Putamen (tissue), 1 donor: ENCODE measurements at places on chromosomes 1 and 21.
A peak's percentile ranks its signal among the peaks of the same experiment; 100 is the strongest.

GRCh38 chr1:116851846-116852245 is 57.9 kb upstream of the PTGFRN start:
- DNase-seq = no peak

GRCh38 chr1:163877016-163877415 is 555.3 kb downstream of the NUF2 start:
- no peak for DNase-seq

- DNase-seq = no peak
These were observed 12.0 kb downstream of the PROK1 start for GRCh38 chr1:110462964-110463363.

DNA sequence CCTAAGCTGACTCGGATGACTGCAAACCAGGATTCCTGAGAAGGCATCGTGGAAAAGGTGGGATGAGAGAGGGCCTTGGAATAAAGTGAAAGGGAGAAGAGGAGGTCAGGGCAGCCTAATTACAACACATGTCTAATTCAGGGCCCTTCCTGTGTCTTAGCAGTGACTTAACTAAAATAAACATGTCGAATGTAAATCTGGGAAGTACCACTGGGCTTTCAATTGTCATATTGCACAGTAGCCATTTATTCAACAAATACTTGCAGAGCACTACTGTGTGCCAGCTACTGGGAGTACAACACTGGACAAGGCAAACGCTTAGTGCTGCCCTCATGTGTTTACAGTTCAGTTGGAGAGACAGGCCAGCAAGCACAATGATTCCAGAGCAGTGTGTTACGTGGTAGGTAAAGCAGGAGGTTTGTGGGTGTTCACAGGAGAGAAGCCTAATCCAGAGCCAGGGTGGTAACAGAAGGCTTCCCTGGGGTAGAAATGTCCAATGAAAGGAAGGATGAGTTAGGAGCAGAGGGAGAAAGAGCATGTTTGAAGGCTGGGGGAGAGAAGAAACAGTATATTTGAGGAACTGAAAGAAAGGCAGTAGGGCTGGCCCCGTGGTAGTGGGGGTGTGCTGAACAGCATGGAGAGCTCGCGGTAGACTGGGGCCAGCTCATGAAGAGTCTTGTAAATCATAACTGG is 38.0 kb upstream of the RASAL2 start:
- no peak for DNase-seq

DNA sequence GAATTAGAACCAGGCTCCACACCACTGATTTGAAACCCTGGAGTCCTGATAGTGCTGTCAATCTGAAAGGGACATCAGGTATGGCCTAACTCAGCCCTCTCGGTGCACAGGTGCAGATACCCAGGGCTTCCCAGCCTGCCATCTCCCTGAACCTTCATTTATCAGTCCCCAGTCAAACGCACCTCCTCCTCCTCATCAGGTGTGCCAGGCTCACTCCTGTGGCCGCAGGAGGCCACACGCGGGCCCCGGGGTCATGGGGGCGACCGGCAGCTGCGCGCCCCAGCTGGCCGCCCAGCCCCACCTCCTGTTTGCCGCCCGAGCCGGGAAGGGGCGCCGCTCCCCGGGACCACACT is 572 bp downstream of the FUCA1 start:
- no peak for DNase-seq

- DNase-seq = no peak
These were observed 12.3 kb upstream of the CTRC start for GRCh38 chr1:15425958-15426357.

GRCh38 chr1:169576935-169577331 is 9.3 kb downstream of the F5 start:
- DNase-seq = no peak

GRCh38 chr1:27863538-27863915 is 8.8 kb upstream of the THEMIS2 start:
- no peak for DNase-seq

- no peak for DNase-seq
These were observed 88.6 kb upstream of the HNRNPU start for GRCh38 chr1:244952940-244953339.

- DNase-seq = peak; percentile 16
These were observed 677 bp downstream of the PRKAA2 start for GRCh38 chr1:56645677-56646305.

DNA sequence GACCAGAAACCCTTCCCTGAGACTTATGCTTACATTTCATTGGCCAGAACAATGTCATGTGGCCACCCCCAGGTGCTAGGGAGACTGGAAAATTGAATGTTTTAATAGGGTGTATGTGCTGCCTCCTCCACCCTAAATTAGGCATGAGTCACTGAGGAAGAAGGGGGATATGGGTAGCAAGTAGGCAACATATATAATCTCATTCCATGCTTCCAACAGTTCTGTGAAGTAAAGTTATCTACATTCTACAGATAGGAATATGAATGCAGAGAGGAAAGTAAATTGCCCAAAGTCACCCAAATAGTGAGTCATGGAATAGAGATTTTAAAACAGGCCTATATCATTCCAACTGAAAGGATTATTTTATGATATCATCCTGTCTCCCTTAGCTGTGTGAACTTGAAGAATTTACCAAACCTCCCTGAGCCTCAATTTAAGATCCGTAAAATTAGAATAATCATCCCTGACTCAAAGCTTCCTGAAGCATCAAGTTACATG is 168.6 kb upstream of the FGGY start:
- DNase-seq = no peak

GRCh38 chr1:27628712-27629111 is 6.3 kb downstream of the FGR start:
- no peak for DNase-seq

- peak; percentile 52 for DNase-seq
These were observed 54.1 kb upstream of the SAMD11 start for GRCh38 chr1:869499-870244.

GRCh38 chr1:153869486-153869885 is 53.3 kb downstream of the GATAD2B start:
- DNase-seq = no peak

DNA sequence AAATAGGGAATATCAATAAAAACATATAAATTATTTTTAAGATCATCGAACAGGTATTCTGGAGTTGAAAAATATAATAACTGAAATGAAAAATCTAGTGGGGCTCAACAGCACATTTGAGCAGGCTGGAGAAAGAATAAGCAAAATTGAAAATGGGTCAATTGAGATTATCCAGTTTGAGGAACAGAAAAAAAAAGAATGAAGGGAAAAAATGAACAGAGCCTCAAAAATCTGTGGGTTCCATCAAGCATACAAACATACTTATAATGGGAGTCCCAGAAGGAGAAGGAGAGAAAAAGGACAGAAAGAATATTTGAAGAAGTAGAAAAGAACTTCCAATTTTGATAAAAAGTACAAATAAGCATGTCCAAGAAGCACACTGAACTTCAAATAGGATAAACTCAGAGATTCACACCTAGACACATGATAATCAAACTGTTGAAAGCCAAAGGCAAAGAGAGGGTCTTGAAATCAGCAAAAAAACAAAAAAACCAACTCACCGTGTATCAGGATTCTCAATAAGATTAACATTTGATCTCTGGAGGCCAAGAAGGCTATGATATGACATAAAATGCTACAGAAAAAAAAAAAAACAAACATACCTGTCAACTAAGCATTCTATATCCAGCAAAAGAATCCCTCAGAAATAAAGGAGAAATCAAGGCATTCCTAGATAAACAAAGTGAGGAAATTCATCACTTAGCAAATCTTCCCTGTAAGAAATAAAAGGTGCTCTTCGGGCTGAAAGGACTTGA is 5.4 kb upstream of the COQ8A start:
- DNase-seq = no peak

- DNase-seq = no peak
These were observed 66.4 kb downstream of the DAB1 start for GRCh38 chr1:57357462-57357861.

- no peak for DNase-seq
These were observed 46.0 kb upstream of the CNTN2 start for GRCh38 chr1:204996981-204997380.

- DNase-seq = no peak
These were observed 92.8 kb upstream of the CACNA1E start for GRCh38 chr1:181390410-181391077.

DNA sequence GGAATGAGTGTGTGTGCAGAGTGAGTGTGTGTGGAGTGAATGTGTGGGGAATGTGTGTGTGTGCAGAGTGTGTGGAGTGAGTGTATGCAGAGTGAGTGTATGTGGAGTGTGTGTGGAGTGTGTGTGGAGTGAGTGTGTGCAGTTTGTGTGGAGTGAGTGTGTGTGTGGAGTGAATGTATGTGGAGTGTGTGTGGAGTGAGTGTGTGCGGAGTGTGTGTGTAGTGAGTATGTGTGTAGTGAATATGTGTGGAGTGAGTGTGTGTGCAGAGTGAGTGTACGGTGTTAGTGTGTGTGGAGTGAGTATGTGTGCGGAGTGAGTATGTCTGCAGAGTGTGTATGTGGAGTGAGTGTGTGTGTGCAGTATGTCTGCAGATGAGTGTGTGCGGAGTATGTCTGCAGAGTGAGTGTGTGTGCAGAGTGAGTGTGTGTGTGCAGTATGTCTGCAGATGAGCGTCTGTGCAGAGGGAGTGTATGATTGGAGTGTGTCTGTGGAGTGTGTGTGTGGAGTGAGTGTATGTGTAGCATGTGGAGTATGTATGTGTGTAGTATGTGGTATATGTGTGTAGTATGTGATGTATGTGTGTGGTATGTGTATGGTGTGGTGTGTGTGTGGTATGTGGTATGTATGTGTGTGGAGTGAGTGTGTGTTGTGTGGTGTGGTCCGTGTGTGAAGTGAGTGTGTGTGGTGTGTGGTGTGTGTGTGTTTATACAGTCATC is 59.7 kb upstream of the CLDN14 start:
- DNase-seq = no peak

- DNase-seq = no peak
These were observed 2.8 kb upstream of the RAP1GAP start for GRCh38 chr1:21671915-21672314.

GRCh38 chr1:43533584-43533983 is 2.9 kb downstream of the PTPRF start:
- no peak for DNase-seq

- DNase-seq = no peak
These were observed 110.4 kb downstream of the TNFSF18 start for GRCh38 chr1:172940174-172940855.

GRCh38 chr1:53585129-53585528 is 125.9 kb downstream of the DMRTB1 start:
- DNase-seq = no peak

GRCh38 chr1:66623812-66624211 is 89.9 kb downstream of the SGIP1 start:
- DNase-seq = no peak

DNA sequence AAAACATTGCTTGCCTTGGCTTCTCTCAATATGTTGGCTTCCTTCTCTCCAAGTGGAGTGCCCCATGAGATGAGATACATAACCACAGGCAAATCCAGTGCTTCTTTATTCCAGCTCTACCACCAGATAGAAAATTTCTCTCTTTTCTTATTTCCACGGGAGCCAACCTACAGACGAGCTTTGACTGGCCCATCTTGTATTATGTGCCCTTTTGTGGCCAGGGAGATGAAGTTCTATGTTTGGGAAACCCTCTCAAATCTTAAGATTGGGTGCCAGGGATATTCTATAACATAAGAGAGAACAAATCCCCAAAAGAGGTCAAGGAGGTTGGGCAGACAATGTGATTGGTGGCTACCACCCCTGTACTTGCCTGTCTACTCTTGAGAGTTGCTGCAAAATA is 351.8 kb downstream of the ZNF326 start:
- no peak for DNase-seq

- DNase-seq = peak; percentile 11
These were observed 33.0 kb downstream of the ACOT11 start for GRCh38 chr1:54580856-54581550.

DNA sequence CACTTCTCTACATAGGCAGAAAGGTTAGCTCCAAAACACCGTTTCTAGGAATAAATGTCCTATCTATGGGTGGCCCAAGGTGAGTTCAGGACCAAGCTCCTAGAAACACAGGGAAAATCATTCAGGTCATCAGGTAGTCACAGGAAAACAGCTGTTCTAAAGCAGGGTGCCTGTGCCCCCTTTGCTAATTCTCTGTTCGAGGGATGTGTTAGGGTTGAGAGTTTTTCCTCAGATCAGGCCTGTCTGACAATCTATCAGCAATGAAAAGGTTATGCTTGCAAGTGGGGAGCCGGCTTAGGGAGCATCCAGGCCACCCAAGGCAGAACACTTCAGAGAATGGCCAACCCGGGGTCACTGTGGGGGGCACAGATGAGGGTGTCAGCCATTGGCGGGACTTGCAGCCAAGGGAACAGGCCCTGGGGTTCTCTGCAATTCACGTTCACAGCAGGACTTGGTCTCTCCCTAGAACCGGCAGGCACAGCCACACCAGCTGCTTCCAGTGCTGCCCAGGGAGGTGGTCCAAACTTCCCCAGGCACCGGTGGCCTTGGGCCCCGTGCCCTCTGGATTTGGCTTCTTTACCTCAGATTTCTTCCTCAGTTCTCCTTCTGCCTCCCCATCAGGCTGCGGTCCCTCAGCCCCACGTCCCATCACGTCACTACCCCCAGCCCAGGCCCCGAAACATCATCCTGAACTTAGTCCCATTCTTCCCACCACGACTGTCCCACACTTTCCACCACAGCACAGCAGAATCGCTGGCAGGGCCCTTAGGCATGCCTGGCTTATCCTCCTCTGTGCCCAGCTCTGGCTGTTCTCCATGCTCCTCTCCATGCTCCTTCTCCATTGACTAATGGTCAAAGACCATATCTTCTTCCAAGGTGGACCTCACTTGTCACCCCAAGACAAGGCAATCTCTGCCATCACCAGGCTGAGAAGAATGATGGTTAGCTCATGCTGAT is 11.0 kb downstream of the CD2 start:
- DNase-seq = no peak

- no peak for DNase-seq
These were observed 1.7 kb upstream of the ELOA start for GRCh38 chr1:23741609-23742008.

DNA sequence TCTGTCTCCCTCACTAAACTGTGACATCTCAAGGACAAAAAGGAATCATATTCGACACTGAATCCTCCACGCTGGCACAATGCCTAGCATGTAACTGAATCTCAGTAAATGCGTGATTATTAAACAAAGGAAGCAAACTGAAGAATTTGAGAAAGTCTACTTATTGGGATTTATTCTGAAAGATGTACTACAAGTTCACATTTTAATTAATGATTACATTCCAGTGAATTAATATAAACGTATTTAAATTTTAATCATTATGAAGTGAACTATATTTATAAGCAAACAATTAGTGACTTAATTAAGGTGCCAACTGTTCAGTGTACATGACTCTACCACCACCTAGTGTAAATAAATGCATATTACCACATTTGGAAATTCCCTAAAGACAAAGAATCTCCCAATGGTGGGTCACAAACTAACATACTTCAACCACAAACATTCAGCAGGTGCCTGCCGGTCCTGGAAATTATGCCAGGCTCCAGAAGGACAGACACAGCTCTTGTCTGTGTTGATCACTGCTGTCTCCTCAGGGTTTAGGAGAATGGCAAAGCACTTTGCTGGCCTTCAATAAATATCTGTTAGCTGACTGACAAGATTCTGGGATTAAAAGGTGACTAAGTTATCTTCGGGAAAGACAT is 56.3 kb downstream of the SMYD3 start:
- DNase-seq = no peak
